T-helper 22 cell (primary cell): ENCODE measurements at places on chromosomes 2 and 18.

DNA sequence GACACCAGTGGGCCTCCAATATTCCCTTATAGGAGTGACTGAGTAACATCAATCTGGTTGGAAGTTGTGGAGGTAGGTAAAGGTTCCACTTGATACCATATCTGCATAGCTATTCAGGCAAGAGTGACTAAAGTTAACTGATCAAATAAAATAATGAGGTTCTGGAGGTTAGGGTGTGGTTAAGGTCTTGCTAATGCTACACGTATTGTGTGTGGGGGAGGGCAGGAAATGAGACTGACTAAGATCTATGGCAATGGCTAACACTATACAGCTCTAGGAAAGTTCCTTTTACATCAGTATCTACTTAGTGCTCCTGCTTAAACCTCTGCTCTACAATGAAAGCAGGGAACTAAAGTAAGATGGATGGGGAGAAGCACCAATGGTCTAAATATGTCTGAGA lies 149.1 kb upstream of the MGAT5 start:
- DNase-seq, result no peak

- DNase-seq, result no peak
These were observed 79.5 kb downstream of the EPB41L3 start for GRCh38 chr18:5464251-5464650.

- DNase-seq, result no peak
These were observed 32.0 kb upstream of the GPR55 start for GRCh38 chr2:230956827-230957755.

- DNase-seq, result no peak
These were observed 87.3 kb downstream of the ACAA2 start for GRCh38 chr18:49725809-49726674.

GRCh38 chr2:2930841-2931240 lies 446.8 kb downstream of the EIPR1 start:
- no peak for DNase-seq

GRCh38 chr2:224135881-224136280 lies 96.8 kb upstream of the SERPINE2 start:
- DNase-seq, result no peak

- DNase-seq, result no peak
These were observed 1076.7 kb upstream of the PIK3C3 start for GRCh38 chr18:40878371-40878770.

DNA sequence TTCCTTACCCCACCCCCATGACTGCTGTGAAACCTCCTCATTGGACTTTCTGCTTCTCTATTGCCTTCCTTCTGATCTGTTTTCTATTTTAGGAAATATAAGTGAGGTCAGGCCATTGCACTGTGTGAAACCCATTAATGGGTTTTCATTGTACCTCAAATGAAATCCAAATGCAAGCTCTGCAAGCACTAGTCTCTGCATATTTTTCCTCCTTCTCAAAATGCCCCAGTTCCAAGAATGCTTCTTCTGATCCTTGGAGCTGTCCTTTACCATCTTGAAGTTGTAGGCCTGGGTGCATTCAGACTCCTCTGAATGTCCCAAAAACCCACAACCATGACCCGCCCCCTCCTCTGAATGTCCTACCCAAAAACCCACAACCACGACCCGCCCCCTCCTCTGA lies 8.2 kb downstream of the IL1A start:
- no peak for DNase-seq

DNA sequence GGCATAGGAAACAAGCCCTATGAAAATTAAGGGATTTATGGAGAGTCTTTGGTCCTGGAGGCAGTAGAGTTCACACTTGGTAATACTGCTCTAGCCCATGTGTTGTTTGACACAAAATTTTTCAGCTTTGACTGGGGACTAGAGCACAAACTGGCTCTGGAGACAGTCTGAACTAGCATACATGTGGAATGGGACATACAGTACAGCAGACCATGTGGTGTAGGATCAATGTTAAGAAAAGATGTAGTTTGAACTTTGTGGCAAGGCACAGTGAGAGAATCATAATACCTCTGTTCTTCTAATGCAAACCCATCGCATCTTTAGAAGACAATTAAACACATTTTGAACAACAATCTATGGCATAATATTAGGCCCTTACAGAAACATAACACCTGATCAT lies 521.5 kb upstream of the DDX18 start:
- no peak for DNase-seq

GRCh38 chr2:33946193-33946592 lies 347.1 kb upstream of the FAM98A start:
- no peak for DNase-seq

DNA sequence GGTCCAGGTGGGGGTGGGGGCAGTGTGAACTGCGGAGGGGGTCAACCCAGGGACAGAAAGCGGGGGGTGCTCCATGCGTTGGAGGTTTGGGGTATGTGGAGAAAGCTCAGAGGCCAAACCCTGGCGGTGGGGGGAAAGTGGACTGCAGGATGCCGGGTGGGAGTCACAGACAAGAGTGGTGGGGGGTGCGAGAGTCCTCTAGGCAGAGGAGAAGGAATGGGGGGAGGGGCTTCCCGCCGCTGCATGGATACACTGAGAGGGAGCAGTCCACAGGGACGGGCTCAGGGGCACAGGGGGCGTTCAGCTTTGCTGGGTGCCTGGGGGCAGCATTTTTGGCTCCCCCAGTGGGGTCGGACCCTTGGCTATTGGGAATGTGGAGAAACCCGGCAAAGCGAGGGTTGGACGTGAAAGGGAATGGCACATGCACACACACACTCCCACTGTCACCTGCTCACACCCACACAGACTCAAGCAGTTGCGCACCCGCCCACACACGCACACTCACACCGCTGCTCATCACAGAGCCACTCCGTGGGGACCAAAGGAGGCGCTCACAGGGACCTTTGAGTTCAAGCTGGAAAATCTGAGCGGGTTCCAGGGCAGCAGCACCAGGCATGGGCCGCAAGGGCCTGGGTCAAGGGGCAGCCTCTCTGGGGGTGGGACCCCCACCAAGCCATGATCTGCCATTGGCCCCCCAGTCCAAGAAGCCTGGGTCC lies 7.7 kb downstream of the GBX2 start:
- no peak for DNase-seq

DNA sequence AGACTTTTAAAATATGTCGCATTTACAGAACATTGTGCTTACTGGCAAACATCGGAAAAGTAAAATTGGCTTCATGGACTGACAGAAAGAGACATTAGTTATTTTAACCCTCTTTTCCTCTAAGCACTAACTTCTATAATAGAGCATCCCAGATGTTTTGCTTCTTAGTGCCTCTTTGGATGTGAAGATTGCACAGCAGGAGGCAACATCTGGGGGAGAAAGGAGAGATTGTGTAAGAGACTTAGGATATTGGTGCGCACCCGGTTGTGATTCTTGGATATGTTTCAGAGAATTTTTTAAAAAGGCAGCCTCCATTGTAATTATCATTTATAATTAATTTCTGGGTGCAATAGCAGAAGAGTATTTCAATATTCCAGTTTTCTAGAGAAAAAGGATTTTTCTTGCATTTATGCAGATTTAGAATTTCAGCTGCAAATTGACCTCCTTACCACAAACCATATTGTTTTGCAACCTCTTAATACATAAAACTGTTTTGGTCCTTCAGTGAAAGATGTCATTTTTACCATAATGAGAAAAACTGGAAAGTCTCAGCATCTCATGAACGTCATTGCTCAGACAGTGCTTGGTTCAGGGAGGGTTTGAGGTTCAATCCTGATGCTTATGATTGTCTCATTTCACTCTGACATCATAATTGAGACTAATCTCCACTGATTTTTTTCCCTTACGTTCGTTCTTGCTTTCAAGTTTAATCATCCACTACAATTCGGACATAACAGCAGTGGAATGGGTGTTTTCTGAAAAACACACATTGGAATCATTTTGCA lies 404.3 kb downstream of the ZNF521 start:
- DNase-seq, result no peak

DNA sequence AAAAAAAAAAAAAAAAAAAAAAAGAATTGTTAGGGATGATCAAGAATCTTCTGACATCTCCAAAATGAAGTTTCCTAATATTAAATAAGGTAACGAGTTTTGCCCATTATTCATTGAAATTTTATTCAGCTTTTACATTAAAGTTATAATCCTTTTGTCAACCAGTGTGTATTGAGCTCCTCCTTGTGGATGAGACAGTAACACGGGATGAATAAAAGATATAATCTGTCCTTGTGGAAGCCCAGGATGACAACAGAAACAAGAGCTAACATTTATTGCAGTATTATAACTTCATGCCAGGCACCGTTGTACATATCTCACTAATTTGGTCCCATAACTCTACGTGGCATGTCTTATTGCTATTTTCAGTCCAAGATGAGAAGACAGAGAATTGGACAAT lies 33.4 kb upstream of the SERPINB7 start:
- no peak for DNase-seq

GRCh38 chr2:48792030-48792429 lies 36.5 kb upstream of the LHCGR start:
- DNase-seq, result no peak

- no peak for DNase-seq
These were observed 39.9 kb upstream of the TSPYL6 start for GRCh38 chr2:54295911-54296310.

DNA sequence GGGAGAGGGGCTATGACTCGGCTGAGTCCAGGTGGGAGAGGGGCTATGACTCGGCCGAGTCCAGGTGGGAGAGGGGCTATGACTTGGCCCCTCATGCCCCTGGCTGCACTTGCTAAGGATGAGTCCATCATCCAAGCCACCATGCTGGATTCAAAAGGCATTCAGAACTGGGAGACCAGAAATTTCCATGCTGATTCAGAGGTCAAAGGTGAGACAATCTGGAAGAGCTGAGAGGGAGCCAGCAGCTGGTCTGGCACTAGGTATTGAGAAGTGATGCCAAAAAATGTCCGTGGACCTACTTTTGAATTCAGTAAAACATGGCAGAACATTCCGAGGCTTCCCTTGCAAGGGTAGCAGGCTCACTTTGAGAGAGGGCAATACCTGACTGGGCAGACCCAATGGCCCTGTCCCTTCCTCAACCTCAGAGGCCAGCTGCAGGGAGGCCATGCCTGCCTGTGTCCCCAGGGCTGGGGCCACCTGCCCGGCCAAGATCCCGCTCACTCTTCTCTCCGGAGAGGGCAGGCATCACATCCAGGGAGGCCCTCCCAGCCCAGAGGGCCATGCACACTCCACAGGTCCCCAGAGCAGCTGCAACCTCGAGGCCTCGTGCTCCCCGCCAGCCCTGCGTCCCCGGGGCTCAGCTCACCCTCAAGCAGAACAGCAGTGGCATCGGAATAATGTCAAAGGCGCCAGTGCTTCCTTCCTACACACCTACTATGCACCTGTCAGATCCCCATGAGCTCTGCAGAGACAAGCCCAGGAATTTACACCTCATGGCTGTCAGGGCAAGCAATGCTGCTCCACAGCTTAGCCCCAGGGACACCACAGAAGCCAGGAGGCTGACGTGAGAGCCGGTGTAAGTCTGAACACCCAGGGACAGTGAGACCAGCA lies 80.2 kb upstream of the GPC1 start:
- no peak for DNase-seq

GRCh38 chr2:177275743-177276055 lies 11.2 kb upstream of the NFE2L2 start:
- DNase-seq, result no peak

DNA sequence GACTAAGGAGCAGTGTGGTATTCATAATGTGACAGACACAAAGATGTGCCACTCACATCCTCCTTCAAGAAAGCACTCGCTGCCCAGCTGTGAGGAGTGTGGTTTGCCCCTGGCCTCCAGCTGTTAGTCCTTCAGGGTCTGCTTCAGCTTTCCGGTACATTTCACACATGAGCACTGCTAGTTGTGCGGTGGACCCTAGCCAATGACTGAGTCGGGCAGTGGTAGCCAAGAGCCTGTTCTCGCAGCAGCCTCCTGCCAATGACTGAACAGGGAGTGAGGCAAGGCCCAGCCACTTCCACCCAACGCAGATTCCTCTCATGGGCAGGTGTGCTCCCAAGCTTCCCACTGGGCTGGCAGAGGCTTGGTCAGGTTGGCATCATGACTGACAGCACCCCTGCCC lies 254.3 kb downstream of the RBM43 start:
- no peak for DNase-seq

- no peak for DNase-seq
These were observed 31.4 kb upstream of the YPEL5 start for GRCh38 chr2:30115141-30115980.

DNA sequence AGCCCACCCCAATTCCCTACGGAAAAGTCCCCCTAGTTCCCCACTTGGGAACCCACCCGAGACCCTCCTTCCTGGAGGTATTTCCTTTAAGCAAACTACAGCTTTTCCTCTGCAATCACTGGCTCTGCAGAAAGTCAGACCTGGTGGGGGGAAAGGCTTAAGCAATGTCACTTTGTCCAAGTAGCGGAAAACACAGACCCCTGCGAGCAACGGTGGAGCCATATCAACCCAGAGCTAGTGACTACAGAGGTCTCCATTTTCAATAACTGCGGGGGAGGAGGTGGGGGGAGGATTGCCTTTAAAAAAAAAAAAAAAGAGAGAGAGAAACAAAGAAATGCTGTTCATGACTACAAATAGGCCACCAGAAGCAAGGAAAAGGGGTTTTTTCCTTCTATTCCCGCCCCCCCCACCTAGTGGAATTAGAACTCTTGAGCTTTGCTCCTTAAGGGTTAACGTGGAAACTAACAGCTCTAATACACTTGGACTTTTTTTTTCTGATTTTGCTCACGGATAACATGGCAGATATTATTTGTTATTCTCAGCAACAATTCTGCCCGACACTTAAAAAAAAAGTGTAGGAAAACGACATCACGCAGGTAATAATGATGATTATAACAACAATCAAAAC lies 1.1 kb upstream of the FRZB start:
- no peak for DNase-seq

GRCh38 chr18:35174745-35175144 lies 66.1 kb upstream of the ZNF397 start:
- DNase-seq, result no peak

DNA sequence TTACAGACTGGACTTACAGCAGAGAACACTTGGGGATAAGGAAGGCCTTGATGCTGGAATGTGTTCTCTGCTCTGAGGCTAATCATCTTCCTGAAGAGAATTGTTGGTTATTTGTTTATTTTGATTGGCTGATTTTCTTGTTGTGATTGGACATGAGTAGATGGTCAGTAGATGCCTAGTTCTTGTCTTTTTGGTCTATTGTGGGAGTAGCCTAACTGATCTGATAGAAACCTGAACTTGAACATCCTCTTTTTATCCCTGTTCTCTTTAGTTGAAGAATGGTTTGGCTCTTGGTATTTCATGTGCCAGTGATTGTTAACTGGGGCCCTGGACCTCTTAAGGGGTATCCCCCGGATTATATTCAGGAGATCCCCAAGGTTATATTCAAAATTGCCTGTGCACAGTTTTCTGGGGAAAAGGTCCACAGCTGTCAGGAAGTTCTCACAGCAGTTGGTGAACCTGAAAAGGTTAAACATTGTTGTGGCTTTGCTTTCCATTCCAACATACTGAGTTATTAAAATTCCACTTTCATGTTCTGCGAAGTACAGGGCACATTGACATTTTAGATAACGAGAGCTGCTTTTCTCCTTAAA lies 13.6 kb downstream of the TWSG1 start:
- no peak for DNase-seq

- DNase-seq, result no peak
These were observed 3.1 kb upstream of the MFSD6 start for GRCh38 chr2:190405070-190405469.
